ENCODE measurements at places on chromosomes 5 and 9.

DNA sequence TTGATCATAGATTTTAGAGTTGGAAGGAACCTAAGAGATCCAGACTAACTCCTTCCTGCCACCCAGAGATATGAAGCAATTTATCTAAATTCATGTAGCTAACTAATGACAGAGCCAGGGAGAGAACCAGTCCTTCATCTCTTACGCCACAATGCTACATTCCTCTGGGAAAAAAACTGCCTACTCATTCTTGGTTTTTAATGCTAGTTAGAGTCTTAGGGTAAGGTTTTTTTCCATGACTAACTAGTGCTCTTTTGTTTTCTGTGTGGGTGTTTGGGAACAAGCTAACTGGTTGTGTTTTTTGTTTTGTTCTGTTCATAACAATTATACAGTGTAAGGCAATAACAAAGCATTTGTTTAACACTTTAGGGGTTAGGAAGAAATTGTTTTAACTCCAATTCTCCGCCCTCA lies 52.4 kb downstream of the SLC44A1 start:
- DNase-seq: no peak

- no peak for DNase-seq
These were observed 216.2 kb upstream of the CLINT1 start for GRCh38 chr5:158074992-158075769.

- no peak for DNase-seq
These were observed 111.7 kb downstream of the NXNL2 start for GRCh38 chr9:88646539-88647300.

- no peak for DNase-seq
These were observed 38.1 kb downstream of the SLC12A2 start for GRCh38 chr5:128121651-128122050.

- no peak for DNase-seq
These were observed 23.0 kb downstream of the SEMA4D start for GRCh38 chr9:89474939-89475338.

GRCh38 chr5:137741718-137742117 lies 5.8 kb upstream of the KLHL3 start:
- no peak for DNase-seq

DNA sequence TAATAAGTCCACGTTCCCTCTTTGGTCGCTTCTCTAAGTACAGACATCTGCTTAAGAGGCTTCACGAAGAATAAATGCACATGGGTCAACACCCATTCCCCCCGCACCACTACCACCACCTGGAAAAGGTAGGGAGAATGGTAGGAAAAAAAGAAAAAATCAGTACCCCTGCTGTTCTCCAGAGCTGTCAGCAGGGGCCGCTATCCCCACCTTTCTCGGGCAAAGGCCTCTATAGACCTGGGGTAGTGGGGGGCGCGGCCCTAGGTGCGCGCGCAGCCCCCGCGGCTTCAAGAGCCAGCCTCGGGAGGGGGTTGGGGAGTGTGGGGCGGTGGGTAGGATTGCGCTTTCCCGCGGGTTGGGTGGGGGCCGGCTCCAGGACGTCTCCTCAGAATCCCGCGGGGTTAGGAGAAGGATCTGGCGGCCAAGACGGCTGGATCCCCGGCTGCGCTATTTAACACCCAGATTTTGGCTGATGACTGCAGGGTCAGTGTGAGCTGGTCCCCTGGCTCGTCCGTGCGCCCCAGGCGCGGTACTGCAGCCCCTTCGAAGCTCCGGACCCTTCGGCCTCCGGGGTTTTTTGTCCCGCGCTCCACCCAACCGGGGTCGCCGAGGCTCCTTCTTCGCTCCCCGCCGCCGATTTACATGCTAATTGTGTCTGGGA lies 1.6 kb upstream of the SEMA6A start:
- DNase-seq: no peak

DNA sequence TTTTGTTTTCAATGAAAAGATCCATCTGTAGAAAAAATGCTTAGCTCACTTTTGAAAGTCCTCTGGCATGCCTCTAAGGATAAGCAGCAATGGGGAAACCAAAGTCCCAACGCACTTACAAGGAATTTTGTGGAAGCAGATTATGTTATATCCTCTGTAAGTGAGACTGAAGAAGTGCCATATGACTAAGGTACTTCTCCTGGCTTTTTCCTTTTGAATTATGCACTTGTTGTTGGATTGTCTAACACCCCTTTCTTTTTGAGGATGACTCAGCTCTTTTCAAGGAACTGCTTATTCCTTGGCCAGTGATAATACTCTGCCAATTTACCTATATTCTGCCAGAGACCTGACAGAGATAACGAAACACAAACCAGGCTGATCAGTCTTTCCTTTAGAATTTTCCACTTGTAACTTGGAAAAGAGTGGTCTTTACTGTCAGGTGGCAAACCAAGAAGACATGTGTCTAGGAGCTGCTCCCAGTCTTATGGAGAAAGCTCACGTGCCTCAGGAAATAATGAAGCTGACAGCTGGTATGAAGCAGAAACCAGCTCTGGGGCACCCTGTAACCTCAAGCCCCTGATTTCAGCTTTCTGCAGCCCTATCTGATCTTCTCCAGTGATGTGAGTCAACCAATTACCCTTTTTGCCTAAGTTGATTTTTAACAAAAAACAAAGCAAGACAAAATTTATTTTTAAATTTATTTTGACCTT lies 290.8 kb upstream of the FBXL7 start:
- no peak for DNase-seq

GRCh38 chr9:131937451-131937850 lies 142.2 kb downstream of the MED27 start:
- DNase-seq: no peak

DNA sequence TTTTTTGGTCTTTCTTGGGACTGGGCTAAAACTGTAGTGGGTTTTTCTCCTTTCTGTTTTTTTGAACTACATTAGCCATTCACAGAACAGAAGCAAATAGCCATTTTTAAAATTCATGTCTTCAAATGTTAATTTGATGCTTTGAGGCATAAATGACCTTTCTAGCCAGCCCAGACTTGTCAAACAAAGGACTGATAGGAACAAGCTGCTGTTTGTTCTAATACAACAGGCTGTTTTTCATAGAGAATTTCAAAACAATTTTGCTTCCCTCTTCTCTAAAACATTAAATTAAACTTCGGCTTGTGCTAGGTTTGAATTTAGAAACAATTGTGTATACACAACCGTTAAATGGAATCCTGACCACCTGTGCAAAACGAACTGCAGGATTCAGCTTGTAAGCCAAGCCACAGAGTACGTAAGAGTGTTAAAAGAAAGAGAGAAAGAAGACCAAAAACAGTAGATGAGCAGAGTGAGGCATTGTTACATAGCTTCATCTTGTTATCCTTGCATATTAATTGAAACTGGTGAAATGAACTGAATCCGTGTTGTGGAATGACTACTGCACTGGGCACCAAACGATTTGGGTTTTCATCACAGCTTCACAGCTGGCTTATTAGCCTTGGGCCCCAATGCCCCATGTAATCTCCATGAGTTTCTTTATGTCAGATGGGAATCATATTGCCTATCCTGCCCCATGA lies 100.0 kb downstream of the ZSWIM6 start:
- DNase-seq: no peak

DNA sequence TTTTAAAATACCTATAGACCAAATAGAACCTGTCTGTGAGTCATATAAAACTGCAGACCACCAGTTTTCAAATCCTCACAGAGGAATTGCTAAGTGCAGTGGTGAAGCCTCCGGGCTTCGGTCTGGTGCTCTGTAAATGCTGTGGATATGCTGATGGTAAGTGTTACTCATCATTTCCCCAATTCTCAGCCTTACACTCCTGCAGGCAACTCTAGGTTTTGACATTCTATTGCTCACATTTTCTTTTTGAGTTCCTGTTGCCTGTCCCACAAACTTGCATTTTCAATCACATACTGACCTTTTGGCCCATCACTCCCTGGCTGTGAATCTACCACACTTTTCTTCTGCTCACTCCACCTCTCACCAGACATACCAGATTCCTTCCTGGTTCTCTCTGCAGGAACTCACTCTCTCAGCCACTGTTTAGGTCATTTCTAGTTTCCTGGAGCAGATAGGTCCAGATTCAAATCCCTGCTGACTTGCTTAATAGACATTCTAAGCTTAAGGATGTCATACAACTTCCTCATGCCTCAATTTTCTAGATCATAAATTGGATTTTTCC lies 192.9 kb downstream of the RAB3C start:
- DNase-seq: no peak

- no peak for DNase-seq
These were observed 11.1 kb downstream of the URM1 start for GRCh38 chr9:128382261-128382660.

DNA sequence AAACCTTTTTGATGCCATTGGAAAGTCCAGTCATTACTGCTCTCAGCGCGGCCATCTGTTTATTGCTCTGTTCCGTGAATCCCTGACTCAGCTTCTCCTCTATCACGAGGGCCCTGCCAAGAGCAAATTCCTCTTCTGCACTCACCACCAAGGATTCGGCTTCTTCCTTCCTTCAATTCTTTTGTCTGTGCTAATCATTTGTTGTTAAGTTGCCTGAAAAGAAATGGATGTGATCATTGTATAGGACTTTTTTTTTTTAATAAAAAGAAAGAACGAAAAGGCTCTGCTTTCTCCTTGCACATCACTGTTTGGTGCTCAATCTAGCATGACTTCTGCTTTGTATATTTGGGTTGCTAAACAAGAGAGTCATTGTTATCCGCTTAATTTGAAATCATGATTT lies 128.7 kb upstream of the PIK3R1 start:
- DNase-seq: no peak

- DNase-seq: no peak
These were observed 62.0 kb downstream of the MTX3 start for GRCh38 chr5:79929095-79929494.

DNA sequence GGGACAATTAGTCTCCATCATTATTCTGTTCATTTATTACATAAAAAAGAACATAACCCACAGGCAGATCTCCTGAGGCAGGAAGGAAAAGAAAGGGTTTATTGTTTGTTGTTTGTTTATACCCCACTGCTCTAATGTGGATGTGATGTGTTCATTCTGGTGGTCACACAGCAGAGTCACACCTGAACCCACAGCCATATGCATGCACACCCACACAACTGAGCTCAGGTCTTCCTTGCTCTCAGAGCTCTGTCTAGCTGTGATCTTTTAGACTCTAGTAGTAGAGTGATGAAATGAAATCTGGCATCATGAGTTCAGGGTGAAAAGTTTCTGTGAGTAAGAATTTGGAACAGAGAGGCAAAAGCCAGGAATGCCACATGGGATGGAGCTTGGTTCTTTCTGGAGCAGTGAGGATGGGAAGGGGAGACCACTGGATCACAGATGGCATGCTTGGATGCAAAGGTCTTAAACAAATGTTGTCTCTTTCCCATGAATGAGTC lies 227.0 kb downstream of the PAPPA start:
- DNase-seq: no peak

GRCh38 chr9:4228606-4229005 lies 71.3 kb downstream of the GLIS3 start:
- no peak for DNase-seq

- no peak for DNase-seq
These were observed 83.9 kb upstream of the GRAMD2B start for GRCh38 chr5:126339215-126339805.

DNA sequence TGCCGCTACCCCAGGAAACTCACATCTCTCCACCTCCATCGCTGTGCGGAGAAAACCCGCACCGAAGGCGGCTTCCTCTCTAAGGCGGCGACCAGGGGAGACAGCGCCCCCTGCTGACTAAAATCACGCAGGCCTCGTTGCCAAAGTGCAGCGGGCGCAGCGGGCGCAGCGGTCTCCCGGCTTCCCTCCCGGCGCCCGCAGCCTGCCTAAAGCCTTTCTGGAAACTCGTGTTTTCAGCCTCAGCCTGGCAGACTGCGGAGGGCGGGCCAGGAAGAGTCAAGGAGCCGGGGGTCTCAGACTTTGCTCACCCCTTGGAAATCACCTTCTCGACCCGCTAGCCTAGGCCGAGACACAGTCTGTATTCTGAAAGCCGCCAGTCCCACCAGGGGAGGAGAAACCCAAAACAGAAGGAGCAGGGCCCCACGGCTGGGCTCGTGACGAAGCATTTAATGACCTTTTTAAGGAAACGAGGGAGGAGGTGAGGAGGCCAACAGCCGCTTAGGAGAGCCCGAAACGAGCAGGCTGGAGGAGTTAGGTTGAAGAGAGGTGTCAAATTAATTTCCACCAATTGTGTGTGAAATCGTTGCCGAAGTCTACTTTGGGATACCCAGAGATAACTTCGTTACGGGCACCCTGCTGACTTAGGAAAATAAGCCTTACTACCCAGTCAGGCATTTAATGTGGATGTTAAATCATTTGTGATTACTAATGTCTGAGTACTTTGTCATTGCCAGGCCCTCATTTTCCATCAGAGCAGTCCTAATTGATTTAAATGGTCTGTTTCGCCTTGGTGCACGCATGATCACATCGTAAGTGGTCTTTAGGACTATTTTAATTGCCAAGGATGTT lies 7.3 kb upstream of the FOXB2 start:
- DNase-seq: no peak

DNA sequence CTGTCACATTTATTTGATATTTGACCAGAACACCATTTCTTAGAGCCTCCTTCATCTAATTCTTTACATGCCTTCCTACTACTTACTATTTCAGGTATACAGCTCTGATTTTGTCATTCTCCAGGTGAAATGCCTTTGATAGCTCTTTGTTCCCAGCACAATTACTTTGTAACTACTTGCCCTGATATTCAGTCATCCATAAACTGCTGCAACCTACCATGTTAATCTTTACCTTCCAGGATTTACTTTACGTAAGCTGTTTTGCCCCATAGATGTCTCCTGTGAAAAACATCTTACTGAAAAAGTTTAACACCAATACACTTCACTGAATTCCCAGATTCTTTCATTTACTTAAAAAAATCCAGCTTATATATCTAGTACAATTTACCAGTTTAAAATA lies 443.8 kb upstream of the CYLC2 start:
- DNase-seq: no peak

DNA sequence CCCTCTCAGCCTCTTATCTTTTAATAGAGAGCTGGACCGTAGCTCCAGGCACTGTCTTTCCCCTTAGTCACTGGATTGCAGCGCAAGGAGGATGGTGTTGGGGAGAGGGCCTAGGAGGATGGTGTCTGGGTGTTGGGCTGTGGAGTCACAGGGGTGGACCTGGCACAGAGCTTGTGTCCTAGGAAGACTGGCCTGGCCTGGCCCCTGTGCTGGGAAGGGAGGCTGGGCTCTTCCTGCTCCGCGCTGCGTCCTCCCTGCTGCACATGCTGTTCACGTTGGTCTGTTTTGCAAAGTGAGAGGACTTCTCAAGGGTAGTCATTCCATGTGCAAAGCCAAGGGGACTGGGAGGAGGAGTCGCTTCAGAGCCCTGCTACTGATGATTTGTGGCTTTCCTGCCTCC lies 123.9 kb downstream of the EHMT1 start:
- no peak for DNase-seq

GRCh38 chr5:140311011-140311467 lies 8.1 kb upstream of the PFDN1 start:
- DNase-seq: no peak

- no peak for DNase-seq
These were observed 23.2 kb downstream of the TTF1 start for GRCh38 chr9:132383462-132383883.

DNA sequence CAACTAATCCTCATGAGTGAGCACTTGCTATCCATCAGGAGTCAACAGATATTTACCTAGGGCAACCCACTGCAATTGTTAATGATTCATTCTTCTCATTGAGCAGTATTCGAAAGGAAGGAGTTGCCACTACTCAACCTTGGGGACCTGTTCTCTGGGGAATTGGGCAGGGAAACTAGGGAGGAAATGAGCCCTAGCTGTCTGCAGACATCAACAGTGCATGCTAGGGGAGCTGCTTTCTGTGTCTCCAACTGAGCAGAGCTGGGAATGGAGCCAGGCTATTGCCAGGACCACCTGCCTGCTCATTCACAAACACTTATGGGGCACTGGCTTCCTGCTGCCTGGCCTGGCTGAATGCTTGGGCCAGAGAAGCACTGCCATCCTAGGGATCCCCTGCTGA lies 183.4 kb downstream of the TMEM38B start:
- DNase-seq: no peak

Data from cortex of kidney (tissue), 1 donor.